ENCODE measurements at places on chromosomes 1 and 21.

- no peak for DNase-seq
These were observed 57.6 kb downstream of the RIMS3 start for GRCh38 chr1:40607921-40608320.

DNA sequence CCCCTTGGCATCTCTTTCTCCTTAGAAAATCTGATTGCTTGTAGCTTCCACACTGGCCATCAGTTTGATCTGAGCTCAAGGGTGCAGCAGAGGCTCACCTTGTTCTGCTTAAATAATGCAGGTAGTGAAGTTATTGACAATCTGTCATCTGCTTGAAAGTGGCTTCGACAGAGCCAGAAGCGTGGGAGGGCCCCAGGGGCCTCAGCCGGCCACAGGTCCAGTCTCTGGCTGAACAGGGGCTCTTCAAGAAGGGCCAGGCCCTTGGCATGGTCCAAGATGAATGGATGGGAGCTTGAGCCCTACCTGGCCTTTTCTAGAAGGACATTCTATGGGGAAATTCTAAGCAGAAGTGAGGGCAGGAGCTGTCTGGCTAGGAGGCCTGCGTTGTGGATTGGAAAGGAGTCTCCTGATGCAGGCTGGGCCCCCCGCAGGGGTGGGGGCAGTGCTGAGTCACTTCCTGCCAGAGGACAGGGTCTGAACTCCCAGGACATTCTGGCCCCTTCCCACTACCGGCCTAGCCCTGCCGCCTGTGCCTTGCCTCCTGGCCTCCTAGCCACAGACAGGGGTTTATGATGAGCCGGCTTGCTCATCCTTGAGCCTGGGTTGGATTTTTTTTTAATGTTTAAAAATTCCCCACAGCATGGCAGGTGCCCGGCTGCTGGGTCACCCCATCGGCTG is 162.3 kb upstream of the VAMP3 start:
- no peak for DNase-seq

DNA sequence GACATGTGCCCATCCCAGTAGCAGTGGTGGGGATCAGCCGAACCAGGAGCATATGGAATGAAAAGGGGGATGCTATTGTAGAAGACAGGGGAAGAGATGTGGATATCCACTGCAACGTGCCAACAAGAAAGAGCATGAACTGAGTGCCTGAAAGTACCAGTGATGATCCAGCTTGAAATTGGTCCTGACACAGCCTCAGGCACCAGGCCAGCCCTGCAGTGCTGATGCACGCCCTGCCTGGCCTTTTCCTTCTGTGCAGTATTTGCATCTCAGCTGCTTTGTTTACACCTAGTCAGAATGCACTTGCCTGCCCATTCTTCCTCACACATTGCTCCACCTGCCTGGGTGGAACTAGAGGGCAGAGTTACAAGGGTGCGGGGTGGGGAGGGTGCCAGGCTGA is 50.3 kb upstream of the ARTN start:
- DNase-seq, result no peak

- no peak for DNase-seq
These were observed 288.3 kb downstream of the TM2D1 start for GRCh38 chr1:61436491-61437120.

- DNase-seq, result no peak
These were observed 315.0 kb downstream of the PLA2G4A start for GRCh38 chr1:187143783-187144182.

DNA sequence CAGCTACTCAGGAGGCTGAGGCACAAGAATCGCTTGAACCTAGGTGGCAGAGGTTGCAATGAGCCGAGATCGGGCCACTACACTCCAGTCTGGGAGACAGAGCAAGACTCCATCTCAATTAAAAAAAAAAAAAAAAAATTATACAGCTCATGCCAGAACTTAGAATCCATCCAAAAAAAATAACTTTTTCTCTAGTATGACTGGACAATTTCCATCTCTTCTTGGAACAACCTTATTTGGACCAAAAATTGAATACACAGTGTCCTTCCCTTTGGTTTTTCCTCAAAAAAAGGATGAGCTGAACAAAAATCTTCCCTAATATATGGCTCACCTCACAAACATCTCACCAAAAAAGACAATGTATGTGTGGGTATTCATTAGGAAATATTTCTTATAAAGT is 73.7 kb downstream of the TOR3A start:
- no peak for DNase-seq

DNA sequence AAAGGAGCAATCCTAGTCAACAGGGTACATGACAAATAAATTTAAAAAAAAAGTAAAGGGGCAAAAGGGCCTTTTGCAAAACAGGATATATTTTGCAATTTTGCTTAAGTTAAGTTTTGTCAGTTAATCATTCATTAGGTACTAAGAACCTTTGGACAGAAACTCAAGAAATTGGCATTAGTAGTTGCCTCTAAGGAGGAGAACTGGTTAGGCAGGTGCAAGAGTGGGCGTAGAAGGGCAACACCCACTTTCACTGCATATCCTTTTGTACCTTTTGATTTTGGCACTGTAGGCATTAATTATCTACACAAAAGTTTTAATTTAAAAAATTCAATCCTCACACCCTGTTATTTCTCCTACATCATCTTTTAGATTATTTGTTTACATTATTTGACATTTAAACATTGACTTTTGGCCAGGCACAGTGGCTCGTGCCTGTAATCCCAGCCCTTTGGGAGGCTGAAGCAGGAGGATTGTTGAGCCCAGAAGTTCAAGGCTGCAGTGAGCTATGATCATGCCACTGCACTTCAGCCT is 4.3 kb downstream of the DDAH1 start:
- DNase-seq, result no peak

DNA sequence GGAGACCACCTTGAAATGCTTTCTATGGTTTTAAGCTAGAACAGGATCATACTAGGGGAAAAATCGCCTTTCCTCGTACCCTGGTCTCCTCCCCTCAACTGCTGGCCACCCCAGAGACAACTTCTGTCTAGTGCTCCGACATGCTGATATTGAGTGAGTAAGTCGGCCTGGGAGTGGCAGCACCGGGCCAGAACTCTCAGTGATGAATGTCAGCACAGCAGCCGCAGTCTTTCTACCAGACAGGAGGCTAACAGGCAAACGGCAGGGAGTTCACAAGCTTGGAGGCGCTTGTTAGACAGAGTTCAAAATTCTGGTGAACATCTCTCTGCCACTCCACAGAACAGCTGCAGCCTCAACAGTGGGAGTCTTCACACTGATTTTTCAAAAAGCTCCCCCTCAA is 716.9 kb downstream of the ADGRL2 start:
- no peak for DNase-seq

Measured in frontal cortex (tissue), 4 donors.